ENCODE measurements at places on chromosomes 4 and X.
A peak's percentile ranks its signal among the peaks of the same experiment; 100 is the strongest.

DNA sequence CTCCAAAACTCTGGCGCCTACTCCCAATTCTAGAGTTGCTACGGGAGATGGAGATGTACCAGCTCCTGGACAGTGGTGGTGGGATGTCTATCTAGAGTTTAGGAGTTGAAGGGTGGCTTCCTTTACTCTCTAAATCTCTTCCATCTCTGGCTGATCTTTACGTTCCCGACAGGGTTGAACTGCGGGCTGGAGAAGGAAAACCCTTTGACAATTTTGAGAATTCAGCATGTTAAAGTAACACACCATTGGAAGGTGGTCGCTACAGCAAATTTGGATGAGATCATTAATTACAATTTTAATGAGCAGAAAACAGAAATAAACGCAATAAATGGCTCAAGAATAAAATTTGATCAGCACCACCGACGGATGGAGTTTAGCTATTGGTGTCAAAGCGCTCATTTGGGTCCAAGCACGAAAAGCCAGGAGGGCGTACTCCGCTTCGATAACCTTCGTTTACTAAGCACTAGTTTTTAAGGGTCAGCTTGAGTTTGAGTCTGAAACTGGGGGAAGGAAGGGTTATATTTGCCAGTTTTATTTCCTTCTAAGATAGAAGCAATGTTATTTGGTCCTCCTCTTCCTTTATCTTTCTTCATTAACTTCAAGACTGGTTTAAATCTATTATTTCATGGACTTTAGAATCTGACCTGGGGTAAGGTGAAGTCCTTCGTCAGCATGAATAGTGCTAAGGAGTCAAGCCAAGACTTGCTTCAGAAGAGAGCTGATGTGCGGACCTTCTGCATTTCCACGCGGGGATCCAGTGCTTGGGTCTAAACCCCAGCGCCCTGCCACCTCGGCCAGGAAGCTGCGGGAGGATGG is 1.5 kb upstream of the NKX6-1 start:
- DNase-seq, result no peak

DNA sequence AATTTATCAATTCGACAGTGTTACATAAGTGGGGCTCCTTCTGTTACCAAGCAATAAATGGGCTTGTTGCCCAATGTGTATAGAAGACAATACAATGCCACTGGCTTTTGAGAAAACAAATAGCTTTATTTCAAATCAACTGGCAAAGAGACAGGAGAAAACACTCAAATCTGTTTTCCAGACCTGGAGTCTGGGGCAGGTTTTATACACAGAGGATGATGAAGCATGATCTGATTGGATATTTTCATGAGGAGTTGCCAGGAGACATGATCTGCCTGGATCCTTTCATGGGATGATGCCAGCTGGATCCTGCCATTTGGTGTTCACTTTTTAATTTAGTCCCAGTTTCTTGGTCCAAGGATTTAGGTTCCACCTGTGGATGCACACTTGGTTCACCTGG is 287.9 kb downstream of the CXXC4 start:
- DNase-seq, result no peak

DNA sequence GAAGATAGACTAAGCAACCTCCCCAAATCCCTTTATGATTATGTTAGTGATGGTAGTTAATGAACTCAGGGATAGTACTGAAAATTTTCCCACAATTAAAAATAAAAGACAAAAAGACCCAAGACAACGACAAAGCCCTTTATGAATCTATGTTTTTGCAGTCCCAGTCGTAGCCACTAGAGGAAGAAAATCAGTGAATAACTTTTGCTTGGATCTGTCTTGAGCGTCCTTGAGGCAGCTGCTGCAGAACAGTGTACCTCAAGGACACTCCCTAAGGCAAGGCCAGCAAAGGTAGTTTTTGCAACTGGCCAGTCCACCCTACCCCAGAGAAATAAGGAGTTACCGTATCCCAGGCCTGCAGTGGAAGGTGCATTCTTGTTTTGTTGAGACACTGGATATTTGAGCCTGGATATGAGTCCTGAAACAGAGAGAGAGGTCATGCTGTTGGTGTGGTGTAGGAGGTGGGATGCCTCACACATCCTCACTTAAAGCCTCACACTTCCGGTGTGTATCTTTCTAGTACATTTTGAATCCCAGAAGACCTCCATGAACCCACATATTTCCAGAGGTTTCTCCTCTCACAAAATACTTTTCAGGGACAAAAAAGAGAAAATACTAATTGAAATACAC is 8.7 kb upstream of the TIMM8A start:
- DNase-seq, result no peak

DNA sequence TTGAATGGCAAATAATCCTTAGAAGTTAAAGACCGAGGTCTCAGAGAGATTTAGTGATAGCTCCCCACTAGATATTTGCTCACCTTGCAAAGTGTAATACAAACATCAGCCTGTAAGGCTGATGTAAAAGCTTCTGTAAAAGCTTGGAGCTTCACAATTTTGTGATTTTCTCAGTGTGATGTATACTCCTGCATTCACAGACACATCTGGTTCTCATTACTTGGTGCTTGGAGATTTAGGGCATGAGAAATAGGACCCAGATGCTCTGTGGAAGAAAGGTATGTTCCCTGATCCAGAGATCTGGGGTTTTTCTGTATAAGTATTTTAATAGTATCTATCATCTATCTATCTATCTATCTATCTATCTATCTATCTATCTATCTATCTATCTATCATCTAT is 1664.3 kb downstream of the C4orf33 start:
- peak; percentile 16 for DNase-seq

DNA sequence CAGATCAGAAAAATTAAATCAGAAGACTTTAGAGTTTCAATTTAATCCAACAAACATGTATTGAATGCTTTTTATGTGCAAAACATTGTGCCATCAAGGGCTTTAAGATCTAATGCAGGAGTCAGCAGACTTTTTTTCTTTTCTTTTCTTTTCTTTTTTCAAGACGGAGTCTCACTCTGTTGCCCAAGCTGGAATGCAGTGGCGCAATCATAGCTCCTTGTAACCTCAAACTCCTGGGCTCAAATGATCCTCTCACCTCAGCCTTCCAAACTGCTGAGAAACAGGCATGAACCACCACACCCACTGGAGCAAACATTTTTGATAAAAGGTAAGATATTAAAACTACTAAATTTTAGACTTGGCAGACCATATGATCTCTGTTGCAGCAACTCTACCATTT is 24.6 kb upstream of the LRBA start:
- no peak for DNase-seq

GRCh38 chrX:154968353-154968752 is 54.2 kb downstream of the F8 start:
- DNase-seq, result no peak

GRCh38 chr4:10256203-10256602 is 139.6 kb upstream of the WDR1 start:
- DNase-seq, result no peak

- no peak for DNase-seq
These were observed 65.9 kb downstream of the HHIP start for GRCh38 chr4:144711700-144712456.

GRCh38 chr4:101221294-101221693 is 126.0 kb downstream of the PPP3CA start:
- DNase-seq, result no peak

DNA sequence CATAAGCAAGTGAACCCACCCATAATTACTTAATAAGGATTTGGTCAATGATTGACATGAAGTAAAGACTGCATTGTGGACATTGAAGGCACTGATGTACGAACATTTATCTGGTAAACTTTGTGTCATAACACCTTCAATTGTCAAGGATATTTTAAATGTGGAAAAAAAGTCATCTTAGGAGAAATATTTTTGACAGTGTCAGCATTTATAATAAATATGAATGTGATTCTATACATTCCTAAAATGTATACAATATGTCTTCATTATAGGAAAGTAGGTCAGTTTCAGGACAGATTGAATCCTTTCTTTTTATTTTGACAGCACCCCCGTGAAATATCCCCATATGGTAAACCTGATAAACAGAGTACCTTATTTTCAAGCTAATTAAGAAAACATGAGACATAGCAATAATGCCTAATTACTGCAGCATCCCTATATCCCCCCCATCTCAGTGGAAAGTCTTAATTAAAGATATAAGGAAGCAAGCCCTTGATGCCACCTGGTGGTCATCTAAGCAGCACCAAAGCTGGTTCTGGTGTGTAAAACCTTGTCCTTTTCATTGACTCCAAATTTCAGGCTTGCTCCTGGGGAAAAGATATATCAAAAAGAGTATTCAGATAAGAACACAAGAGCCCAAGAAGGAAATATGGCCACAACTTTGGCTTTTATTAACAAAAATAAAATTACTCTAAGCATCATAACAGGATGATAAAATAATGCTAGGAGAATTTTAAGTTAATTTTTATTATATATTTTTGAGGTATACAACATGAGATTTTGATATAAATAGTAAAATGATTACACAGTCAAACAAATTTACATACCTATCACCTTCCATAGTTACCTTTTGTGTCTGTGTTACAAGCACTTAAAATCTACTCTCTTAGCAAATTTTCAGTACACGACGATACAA is 379.7 kb downstream of the TLL1 start:
- DNase-seq, result no peak

DNA sequence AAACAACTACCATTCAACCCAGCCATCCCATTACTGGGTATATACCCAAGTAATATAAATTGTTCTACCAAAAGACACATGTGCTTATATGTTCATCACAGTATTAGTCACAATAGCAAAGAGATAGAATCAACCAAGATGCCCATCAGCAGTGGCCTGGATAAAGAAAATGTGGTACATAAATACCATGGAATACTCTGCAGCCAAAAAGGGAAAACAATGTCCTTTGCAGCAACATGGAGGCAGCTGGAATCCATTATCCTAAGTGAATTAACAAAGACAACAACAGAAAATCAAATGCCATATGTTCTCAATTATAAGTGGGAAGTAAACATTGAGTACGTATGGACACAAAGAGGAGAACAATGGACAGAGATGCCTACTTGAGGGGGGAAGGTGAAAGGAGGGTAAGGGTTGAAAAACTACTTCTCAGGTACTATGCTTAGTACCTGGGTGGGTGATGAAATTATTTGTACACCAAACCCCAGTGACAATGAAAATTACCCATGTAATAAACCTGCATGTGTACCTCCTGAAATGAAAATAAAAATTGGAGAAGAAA is 632.1 kb upstream of the AADAT start:
- no peak for DNase-seq

DNA sequence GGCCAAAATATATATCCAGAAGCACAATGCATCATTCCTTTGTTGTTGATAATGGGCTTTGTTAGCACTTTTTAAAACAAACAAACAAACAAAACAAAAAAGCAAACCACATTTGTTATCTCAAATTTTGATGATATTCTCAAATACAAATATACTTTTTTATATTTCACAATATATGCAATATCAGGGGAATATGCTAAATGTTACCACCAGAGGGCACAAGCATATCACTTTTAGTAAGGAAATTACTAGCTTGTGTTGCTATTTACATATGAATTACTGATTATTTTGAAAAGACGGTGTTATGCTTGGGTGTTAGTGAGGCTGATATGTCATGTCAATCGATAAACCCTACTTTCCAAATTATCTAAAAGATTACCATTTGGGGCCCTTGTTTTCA is 29.1 kb downstream of the RIPPLY1 start:
- DNase-seq, result no peak

DNA sequence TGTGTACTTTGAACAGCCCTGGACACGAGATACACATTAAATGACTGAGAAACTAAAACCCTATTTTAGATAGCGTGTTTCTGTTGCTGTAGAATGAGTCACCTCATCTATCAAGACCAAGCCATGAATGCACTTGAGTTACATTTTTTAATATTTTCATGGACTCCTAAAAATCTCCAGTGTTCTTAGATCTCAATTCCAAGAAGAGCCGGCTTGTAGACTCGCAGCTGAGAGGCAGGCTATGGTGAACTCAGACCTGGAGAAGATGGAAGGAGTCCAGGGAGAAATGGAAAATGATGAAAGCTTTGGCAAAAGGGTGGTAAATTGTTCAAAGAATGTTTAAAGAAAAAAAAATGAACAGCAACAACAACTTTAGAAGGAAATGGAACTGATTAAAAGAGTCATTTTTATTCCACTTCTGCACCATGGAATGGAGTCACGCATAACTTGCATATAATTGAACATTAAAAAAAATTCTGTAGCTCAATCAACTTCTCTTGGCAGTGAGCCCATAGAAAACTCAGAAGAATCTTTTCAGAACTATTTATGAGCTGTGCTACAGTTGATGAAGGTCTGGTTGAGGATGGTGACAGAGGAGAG is 129.8 kb downstream of the MXRA5 start:
- DNase-seq, result peak; percentile 22

DNA sequence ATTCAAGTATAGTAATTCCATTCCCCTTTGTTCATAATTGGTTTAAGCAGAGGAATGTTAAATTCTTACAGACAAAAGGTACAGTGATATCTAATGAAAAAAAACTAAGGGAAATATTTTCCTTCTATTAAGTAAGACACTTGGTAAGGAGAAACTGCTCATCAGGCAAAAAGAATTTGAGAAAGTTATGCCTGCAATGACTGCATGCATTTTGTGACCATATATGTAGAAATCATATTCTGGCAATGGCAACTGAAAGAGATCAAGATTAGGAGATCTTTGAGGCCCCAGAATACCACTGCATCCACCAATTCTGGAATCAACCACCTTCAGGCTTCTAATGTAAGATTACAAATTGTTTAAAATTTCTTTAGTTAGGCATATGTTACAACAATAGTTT is 364.8 kb downstream of the PCDH10 start:
- DNase-seq, result peak; percentile 61

DNA sequence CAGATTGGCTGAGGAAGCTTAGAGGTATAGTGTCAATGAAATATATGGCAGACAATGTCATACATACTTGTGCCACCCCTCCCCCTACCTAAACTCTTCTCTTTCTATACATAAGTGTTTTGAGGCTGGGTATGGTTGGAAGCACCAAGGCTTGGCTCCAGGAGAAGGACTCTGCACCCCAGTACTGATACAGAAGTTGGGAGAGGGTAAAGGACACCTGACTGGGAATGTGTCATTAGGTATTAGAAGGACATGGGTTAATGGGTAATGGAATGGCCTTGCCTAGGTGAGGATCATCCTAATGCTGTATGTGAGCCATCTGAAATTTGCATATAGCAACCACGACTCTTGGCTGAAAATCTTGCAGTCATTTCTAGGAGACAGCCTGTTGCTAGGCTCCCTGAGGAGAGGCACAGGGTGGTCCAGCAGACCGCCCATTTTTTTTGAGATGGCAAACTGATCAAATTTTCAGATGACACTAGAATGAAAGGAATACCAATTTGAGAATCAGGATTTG is 26.8 kb upstream of the AP1S2 start:
- no peak for DNase-seq

- DNase-seq, result peak; percentile 16
These were observed 16.7 kb upstream of the CXorf38 start for GRCh38 chrX:40663880-40664630.

DNA sequence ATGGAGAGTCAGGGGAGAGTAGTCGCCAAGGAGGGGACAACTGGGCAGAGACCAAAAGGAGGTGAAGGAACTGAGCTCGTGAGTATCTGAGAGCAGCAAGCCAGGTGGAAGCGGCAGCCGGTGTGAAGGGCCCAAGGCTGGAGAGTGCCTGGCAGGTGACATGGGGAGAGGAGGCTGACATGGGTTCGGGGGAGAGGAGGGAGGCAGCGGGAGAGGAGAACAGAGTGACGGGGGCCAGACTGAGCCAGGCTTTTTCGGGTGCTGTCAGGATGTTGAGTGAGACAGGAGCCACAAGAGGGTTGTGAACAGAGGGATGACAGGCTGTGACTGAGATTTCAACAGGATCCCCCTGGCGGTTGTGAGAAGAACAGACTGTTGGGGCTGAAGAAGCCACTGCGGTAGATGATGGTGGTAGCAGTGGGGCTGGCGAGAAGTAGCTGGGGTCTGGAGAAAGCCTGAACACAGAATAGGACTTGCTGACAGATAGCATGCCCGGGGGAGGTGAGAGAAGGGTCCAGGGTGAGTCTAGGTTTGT is 5.7 kb downstream of the ELK1 start:
- DNase-seq, result peak; percentile 13

GRCh38 chrX:67697452-67697851 is 153.6 kb downstream of the AR start:
- no peak for DNase-seq
